ENCODE measurements at places on chromosomes 5 and 9.

- no peak for DNase-seq
Measured at GRCh38 chr5:55338092-55338613, 30.4 kb downstream of the MTREX start.

DNA sequence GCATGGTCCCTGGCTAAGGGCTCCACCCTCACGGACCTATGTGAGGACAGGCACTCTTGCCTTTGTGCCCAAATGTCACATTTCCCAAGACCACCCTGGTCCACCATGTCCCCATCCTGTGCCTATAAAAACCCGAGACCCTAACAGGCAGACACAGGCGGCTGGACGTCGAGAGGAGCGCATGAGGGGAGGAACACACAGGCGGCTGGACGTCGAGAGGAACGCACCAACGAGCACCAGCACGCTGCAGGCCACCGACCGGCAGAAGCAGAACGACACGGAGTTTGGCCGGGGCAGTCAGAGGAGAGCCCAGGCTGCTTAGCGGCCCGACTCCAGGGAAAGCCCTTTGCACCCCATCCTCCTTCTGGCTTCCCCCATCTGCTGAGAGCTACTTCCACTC, 119.9 kb downstream of the ADAMTS2 start:
- no peak for DNase-seq

DNA sequence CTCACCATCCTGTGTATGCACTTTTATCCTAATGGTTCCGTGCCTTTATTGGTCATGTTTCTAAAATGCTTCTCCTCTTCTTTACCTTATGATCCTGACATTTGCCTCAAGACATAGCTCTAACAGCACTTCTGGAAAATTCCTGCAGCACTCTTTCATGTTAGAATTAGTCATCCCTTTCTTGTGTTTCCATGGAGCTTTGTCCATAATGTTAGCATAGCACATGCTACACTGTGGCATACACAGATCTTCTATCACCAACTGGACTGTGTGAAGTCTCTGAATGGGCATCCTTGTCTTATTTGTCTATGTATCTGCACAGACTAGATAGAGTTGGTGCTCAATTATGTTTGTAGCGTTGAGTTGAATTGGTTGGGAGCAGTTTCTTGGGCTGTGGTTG, 2.0 kb downstream of the SCGB3A2 start:
- DNase-seq = no peak

GRCh38 chr9:136303066-136303824, 649 bp downstream of the CCDC187 start:
- no peak for DNase-seq

GRCh38 chr9:27566118-27566517, 7.2 kb downstream of the C9orf72 start:
- DNase-seq = no peak

DNA sequence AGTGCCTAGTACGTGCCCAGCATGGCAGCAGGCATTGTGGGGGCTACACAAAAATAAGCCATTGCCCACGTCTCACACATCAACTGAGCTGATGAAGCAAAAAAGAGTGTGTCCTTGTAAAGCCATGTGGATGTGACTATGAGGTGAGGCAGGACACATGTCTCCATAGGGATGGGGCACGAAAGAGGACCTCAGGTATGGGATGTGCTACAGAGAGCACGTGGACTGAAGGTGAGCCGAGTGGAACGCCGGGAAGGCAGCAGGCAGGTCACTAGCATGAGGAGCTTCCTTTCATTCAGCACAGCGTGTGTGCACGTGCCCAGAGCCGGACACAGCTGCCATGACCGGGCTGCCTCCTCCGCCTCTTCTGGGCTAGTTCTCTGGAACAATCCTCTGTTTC, 429.8 kb downstream of the SPOCK1 start:
- DNase-seq = no peak

DNA sequence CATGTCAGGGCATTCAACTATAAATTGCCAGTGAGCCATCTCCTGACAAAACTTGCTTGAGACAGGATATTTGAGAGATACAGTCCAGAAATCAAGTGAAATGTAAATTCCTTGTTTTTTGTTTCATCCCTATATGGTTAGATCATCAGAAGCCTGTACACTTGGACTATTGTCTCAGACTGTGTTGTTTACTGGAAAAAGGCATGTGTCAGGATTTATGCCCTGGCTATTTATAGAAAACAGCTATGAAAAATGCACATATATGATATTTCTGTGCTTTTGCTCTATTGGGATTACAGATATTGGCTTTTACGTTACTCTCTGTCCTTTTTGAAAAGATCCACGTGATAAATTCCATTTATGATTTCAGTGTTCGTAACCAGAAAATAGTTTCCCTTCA, 44.2 kb downstream of the IL31RA start:
- DNase-seq = no peak

DNA sequence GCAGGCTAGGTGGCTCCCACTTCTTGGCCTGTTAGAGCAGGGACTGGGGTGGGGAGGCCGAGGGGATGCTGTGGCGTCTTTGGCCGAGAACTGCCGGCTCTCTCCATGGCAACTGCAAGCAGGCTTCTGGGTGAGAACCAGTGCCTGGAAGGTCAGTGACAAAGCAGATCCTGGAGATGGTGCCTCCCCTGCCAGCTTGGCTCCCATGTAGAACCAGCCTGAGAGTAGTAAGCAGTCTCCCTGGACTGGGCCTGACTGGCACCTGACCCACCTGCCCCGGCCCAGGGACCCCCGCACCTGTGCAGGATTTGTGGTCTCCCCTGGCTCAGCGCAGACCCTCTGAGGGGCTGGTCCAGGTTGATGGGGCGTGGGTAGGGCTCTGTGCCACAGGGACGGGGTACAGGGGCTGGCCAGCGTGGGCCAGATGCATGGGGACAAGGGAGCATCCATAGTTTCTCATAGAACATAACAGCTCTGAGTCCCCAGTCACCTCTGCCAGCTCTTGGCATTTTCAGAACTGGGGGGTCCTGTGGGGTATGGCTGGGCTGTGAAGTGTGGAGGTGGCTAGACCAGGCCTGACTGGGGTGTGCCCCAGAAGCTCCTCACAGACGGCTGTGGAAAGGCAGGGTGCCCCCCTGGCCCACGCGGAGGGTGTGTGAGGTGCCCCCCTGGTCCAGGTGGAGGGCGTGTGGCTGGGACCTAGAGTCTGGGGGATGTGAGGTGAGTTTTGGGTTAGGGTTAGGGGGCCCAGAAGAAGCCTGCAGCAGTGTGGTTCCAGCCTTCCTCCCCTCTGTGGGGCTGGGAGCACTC, 22.2 kb downstream of the CACNA1B start:
- DNase-seq = no peak

DNA sequence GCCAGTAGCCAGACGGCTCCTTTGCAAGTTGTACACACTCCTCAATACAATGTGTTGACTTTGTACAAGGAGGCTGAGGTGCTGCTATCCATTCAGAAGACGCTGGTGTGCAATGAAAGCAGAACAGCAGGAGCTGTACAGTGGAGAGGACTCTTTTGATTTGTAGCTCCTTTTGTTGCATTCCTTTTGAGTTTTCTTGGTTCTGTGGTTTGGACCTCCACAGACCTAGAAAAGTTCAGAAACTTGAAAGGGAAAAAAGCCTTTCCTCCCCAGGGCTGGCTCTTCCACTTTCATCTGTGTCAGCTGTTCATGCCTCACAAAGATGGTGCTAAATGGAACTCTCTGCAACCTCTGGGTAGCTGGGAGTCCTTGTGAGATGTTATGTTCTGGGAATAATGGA, 117.4 kb downstream of the MAT2B start:
- no peak for DNase-seq

DNA sequence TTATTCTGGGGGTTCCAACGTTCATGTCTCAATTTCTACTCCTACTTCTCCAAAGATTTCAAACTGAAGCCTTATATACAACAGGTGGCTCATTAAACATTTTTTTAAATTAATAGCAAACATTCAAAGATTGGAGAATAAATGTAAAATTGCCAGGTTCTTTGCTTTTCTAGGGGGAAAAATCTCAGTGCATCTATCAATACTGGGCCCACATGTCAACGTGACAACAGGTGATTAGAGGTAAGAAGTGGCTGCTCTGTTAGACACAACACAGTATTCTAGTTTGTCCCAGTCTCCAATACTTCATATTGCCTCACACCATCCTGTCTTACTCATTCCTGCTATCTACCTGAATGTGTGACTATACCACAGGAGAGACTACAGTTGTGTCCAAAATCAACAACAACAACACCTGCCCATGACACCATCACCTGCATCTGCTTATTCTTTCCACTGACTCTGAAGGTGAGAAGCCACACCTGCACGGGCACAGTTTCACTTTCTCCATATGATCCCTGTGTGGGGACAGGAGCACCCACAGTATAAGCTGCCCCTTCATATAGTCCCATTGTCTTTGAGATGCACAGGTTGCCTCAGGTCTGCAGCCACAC, 110.2 kb downstream of the LHFPL2 start:
- DNase-seq = no peak

DNA sequence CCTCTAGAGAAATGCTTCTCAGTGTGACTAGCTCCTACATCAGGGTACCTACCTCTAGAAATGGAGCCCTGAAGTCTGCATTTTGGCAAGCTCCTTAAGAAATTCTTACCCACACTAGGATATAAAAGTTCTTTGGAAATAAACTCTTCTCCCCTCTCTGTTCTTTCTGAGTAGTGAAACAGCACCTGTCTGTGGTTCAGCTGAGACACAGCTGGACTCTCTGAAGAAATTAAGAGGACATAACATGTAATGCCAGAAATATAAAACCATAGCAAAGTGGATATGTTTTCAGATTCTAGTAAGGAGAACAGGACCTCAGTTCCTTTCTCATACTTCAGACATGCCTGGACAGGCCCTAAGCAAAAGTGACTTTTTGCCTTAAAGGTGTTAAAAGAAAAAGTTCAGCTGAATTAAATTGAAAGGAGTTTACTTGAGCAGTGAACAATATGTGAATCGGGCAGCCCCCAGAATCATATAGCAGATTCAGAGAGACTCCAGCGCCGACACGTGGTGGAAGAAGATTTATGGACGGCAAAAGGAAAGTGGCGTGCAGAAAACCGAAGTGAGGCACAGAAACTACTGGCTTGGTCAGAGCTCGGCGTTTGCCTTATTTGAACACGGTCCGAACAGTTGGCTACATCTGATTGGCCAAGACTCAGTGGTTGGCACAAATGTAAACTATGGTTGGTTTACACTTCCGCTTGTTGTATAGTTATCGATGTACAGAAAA, 64.5 kb downstream of the PRKACG start:
- no peak for DNase-seq

GRCh38 chr5:108753877-108754276, 6.2 kb downstream of the FER start:
- DNase-seq = no peak

DNA sequence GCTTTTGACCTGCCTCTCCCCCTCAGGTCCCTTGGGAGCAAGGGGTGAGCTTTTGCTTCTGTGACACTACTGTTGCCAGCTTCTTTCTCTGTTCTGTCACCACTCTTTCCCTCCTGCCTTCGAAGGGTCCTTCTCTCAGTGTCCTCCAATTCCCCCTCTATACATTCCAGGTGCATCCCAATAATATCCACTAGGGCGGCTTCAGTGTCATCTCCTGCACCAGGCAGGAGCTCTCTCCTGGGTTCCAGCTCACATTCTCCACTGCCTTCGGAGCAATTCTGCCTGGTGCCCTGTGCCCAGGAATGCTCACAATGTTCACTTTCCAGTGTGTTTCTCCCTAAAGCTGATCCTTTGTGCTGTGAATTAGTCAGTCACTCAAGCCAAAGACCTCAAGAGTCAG, 83.9 kb upstream of the CXCL14 start:
- DNase-seq = no peak

DNA sequence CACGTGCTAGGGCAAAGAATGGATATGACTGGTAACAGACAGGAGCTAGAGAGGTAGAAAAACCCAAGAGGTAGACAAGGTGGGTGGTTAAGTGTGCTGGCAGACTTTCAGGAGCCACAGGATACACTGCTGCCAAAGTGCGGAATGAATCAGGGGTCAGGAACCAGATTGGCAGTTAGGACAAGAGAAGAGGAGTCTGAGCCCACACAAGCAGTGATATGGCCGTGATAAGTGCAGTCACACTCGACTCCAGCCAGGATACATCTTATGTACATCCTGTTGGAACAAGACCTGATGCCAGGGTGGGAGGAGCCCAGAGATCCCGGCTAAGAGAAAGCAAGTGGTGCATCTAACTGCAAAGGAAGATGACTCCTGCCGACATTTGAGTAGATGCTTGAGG, 10.0 kb downstream of the SLIT3 start:
- no peak for DNase-seq

DNA sequence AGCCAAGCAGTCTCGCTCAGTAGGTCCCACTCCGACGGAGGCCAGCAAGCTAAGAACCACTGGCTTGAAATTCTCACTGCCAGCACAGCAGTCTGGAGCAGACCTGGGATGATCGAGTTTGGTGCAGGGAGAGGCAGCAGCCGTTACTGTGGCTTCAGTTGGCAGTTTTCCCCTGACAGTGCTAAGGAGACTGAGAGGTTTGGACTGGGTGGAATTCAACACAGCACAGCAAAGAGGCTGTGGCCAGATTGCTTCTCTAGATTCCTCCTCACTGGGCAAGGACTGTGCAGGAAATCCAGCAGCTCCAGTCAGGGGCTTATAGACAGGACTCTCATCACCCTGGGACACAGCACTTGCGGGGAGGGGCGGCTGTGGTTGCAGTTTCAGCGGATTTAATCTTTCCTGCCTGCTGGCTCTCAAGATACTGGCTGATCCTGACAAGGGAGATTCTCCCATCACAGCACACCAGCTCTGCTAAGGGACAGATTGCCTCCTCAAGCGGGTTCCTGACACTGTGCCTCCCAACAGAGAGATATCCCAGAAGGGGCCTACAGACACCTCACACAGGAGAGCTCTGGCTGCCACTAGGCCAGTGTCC, 122.1 kb downstream of the YIPF5 start:
- no peak for DNase-seq

- no peak for DNase-seq
Measured at GRCh38 chr9:14277761-14278160, 36.2 kb downstream of the NFIB start.

- no peak for DNase-seq
Measured at GRCh38 chr9:28801144-28801799, 1228.0 kb upstream of the C9orf72 start.

- DNase-seq = no peak
Measured at GRCh38 chr9:4038182-4038723, 261.6 kb downstream of the GLIS3 start.

DNA sequence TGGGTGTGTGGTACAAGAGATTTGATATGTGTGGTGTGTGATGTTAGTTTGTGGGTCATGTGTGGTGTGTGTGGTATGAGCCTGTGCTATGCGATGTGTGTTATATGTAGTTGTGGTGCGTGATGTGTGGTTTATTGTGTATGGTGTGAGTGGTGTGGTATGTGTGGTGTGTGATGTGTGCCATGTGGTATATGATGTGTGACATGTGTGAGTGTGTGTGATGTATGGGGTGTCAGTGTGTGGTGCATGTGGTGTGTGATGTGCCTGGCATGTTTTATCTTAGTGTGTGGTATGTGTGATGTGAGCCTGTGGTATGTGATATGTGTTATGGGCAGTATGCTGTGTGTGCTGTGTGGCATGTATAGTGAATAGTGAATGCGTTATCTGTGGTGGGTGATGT, 273.0 kb upstream of the IRX1 start:
- no peak for DNase-seq
